ENCODE measurements at places on chromosomes 7 and 10.

DNA sequence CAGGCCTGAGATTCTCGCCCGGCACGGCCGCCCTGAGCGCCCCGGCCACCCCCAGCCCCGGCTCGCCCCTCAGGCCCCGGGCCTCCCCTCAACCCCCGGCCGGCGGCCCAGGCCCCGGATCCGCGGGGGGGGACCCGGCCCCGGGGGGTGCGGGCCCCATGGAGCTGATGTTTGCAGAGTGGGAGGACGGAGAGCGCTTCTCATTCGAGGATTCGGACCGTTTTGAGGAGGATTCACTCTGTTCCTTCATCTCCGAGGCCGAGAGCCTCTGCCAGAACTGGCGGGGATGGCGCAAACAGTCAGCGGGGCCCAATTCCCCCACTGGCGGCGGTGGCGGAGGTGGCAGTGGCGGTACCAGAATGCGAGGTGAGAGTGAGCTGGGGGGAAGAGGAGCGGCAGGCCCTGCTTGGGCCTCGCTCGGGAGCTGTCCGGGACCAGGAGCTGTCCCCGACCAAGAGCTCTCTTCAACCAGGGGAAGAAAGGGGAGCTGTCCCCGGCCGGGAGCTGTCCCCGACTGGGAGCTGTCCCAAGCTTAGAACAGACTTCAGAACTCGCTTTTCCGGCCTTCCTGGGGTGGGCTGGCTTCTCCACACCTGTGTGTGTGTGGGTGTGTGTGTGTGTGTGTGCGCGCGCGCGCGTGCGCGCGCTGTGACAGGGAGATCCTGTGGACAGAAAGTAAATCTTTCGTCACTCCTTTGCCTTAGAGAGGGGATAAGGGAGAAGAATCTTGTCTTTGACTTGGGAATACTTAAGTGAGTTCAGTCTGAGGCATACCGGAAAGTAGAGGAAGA lies 510 bp downstream of the ZSWIM8 start:
- DNase-seq, result no peak

DNA sequence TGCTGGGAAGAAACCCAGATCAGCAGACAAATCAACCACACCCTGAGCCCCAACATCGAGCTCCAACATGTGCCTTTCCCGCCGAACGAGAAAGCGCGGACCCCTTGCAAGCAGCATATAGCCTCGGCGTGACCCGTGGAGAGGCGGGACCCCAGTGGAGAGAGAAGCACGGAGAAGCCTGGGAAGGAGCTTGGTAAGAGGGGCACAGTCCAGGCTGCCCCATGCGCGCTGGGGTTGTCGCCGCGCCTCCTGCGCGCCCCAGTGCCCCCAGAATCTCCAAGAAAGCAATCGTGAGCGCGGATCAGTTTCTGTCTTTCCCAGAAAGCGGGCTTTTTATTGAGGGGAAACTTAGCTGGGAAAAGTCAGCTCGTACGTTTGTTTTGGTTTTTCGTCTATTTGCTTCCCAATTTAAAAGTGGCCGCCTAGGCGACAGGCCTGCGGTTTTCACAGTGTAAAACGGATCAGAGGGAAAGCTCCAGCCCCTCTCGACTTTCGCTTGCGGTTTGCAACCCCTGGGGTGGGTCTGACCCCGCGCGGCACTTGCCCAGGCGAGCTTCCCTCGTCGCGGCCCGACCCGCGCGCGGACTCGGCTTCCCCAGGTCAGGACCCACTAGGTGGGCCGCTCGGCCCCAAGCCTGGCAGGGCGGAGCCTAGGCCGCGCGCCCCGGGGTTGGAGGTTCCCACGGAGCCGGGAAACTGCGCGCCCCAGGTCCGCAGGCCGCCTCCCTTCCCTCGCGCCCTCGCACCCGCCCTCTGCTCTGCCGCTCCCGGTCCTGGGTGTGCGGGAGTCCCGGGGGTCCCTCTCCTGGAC lies 31.1 kb downstream of the SKIDA1 start:
- DNase-seq, result no peak

- no peak for DNase-seq
These were observed 59.2 kb downstream of the LHPP start for GRCh38 chr10:124520558-124521428.

DNA sequence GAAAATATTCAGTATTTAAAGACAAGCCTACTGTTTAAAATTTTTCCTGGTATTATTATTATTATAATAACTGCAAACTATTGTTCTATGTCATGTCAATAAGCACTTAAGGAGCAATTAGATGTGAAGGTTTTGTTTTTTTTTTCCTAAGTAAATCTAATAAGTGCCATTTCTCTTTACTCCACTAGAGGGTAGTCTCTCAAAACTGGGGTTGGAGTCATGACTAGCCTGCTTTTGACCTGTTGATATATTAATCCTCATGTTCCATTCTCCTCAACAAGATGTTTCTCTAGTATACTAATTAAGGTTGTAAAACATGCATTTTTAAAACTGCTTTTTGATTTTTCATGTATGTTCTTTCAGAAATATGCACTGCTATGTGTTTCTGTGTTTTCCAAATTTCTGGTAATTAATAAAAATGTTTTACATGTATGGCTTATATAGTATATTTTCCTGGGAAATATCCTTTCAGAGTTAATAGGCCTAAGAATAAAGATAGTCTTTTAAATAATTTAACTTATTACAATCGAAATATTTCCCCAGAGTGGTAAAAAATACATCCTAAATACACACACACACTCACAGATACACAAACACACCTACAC lies 1.0 kb upstream of the LRRN3 start:
- DNase-seq, result peak; percentile 74
